ENCODE measurements at places on chromosomes 6 and 20.

GRCh38 chr6:139265512-139266190, 26.1 kb downstream of the TXLNB start:
- DNase-seq = no peak

DNA sequence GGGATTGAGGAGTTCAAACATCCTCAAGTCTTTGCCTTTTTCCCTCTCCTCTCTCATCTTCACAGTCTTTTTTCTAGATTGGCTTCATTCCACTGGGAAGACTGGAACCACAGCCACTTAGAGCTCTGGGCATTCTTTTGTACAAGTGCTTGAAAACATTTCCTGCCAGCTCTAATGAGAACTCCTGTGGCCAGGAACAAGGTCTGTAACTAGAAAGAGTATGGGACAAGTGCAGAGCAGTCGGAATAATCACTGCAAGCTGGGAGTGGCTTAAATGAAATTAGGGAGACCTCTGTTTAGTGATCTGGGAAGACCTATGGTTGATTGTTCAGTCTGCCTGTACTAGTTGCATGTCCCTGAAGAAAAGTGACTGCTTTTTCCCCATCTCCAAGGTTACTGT, 41.0 kb upstream of the SMIM8 start:
- DNase-seq = no peak

- no peak for DNase-seq
Observed at GRCh38 chr6:165899611-165900010, 236.6 kb upstream of the PDE10A start.

DNA sequence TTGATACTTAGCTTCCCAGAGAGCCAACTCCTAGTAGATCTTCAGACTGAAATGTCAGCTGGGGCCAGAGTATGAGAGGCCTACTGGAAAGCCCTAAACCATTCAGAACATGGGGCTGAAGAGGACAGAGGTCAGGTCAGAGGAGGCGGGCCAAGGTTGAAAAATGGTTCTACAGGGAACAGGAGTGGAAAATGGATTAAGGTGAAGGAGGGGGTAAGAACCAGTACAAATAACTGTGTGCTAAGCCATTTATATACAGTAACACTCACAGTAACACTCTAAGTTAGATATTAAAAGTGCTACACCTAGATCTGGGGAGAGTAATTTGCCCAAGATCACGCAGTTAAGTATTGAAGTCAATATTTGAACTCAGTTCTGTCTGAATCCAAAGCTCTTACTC, 313.2 kb upstream of the MAP3K7 start:
- DNase-seq = no peak

DNA sequence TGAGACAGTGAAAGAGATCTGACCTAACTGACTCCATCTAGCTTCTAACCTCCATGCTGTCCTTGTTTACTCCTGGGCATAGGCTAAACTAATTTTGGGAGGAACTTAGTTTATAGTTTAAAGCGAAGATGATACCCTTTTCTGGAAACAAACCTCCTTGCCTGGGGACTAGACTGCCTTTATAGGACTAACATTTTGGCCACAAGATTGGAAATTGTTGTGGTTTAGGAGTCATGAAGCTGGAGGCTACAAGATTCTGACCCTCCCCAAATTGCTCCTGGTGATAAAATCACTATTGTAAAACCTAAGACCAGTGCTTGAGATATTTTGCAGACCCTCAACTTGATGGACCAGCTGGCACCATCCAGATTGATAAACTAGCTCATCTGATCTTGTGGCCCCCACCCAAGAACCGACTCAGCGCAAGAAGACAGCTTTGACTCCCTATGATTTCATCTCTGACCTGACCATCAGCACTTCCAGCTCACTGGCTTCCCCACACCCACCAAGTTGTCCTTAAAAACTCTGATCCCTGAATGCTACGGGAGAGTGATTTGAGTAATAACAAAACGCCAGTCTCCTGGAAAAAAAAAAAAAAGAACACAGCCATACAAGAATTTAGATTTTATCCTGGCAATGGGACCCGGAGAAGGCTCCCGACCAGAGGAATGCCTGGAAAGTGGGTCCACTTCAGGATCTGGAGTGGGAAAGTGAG, 63.0 kb downstream of the ABHD12 start:
- no peak for DNase-seq

DNA sequence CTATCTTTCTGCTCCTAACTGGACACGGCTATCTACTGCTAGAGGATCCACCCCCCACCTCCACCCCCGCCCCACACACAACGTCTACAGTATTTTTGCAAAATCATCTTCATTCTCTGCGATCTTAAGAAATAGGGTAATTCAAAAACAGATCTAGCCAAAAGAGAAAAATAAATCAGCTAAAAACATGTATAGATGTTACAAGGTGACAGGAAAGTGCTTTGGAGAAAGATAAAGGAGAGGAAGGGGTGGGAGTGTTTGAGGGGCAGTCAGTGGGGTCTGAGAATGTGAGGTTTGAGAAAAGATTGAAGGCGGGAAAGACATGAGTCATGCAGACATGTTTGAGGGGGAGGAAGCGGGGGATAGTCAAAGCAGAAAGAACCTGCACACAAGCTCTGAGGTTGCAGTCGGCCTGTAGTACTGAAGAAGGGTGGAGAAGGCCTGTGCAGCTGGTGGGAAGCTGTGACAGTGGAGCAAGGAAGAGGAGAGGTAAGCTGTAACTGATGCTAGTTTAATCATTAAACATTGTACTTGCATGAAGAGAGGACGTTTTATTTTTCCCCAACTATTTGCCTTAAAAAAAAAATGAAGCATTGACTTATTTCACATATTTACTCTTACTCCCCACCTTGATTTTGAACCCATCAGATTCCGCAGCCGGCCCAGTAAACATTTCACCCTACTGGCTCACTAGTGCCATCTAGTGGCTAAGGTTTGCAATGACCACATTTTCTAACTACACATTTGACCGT, 332.6 kb downstream of the ADGRB3 start:
- peak; percentile 8 for DNase-seq

DNA sequence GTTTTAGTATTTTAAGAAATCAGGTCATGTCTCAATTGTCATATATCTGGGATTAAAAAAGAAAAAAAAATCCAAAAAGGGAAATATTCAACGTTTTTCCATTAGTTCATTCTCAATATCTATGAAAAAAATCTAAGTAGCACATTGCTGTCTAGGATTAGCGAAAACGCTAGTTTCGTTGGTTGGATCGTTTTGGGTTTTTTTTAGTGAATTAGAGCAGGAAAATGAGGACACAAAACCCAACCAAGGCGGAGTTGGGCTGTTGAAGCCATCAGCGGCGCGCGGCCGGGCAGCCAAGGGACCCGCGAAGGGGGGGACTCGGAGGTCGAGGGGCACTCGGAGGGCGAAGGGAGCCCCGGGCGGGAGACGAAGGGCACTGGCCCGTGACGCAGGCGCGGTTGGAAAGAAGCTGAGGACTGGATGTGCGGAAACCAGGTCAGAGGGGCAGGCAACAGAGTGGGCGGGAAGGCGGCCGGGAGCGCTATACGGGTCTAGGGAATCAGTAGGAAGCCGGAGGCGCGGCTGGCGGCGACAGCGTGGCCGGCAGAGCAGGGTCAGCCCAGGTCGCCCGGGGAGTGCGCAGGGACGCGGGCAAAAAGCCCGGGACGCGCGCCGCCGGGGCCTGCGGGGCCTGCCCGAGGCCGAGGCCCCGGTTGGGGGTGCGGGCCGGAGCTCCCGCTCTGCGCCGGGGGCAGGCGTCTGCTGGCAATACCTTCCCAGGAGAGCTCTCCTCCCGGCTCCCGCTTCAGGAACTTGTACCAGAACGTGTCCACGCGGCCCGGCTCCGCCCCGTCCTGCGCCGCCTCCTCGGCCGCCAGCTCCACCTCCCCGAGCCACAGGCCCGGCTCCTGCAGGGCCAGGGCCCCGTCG, 599 bp downstream of the EPM2A start:
- peak; percentile 93 for DNase-seq

DNA sequence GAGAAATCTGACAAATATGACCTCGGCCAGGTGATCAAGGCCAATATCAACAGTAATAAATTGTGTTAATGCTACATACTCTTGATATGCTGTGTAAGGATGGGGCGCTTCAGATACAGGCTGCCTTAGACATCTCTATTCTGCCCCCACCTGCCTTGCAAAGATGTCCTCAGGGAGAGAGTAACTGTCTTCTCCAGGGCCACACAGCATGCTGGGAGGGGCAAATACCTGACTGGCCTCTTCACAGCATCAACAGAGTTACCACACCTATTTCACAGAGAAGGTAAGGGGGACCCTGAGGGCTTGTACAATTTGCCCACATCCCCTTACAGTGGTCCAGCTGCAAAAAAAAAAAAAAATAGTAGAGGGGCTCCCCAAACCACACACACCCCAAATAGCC, 17.2 kb upstream of the KIAA1755 start:
- DNase-seq = no peak

- DNase-seq = no peak
Observed at GRCh38 chr6:75081921-75082320, 123.9 kb downstream of the COL12A1 start.

DNA sequence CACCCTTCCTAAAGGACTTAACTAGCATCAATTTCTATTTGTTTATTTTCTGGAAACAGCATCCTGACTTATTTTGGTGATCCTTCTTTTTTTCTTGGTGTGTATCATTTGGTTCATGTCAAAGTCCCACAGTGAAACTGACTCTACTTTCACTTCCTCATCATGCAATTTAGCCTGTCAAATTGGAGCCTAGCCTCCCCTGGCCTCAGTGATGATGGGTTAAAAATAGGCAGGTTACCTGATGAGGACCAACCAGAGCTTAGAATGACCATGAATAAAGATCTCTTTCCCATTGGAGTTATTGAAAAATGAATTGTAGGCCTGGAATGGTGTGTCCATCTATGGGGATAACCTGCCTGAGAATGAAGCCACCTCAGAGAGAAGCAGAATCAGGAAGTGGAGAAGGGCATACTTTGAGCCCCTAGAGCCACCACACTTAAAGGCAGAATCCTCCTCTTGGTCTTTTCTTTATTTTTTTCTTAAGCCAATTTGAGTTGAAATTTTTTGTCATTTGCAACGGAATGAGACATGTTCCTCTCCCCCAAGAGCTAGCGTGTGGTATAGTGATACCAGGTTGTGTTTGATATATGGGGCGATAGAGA, 105.6 kb downstream of the BTBD3 start:
- DNase-seq = no peak

GRCh38 chr6:82227770-82228169, 19.8 kb downstream of the IBTK start:
- DNase-seq = no peak

- DNase-seq = no peak
Observed at GRCh38 chr20:35013421-35014411, 58.0 kb downstream of the MYH7B start.

- DNase-seq = no peak
Observed at GRCh38 chr20:36201198-36201597, 35.1 kb upstream of the AAR2 start.

DNA sequence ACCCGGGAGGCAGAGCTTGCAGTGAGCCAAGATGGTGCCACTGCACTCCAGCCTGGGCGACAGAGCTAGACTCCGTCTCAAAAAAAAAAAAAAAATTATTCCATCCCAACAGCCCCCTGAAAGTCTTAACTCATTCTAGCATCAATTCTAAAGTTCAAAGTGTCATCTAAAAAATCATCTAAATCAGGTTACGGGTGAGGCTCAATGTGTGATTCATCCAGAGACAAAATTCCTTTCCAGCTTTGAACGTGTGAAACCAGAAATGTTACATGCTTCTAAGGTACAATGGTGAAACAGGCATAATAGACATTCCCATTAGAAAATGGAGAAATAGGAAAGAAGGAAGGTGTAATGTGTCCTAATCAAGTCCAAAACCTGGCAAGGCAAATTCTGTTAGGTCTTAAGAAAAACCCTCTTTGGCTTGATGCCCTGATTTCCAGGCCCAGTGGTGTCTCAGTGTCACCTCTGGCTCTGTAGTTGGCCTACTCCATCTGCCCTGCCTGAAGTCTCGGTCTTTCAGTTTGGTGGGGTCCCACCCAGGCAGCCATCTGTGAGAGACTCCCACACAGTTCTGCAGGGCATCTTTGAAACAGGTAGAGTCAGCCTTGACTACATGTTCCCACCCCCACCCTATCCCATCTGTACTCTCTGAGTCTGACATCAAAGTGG, 43.5 kb downstream of the HFE start:
- no peak for DNase-seq

- DNase-seq = no peak
Observed at GRCh38 chr6:51678905-51679620, 408.4 kb downstream of the PKHD1 start.

GRCh38 chr20:51381557-51381956, 161.0 kb downstream of the NFATC2 start:
- DNase-seq = no peak

- DNase-seq = peak; percentile 59
Observed at GRCh38 chr6:1015825-1016224, 296.1 kb upstream of the FOXQ1 start.

DNA sequence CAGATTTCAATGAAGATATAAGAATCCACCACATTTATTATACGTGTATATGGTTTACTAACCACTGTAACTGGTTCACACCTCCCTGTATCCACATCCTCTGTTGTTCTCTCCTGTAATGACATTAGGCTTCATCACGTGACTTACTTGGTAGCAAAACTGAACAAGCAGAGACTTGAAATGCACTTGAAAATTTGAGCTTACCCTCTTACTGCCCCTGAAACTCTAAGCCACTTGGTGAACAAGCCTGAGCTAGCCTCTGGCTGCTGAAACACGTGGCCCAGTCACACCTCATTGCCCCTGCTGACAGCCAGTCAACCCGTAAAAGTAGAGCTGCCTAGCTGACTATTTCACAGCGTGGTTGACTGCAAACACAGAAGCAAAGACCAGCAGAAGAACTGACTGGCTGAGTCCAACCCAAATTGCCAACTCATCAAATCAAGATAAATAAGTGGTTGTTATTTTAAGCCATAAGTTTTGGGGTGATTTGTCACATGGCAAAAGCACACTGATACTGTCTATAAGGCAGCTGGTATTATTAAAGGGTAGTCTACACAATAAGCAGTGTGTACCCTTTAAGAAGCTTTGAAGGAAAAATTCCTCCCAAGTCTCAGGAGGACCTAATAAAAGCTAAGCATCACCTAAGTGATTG, 109.0 kb downstream of the RALGAPA2 start:
- no peak for DNase-seq

Data from SW480 (cell line).